Calu3 (cell line): ENCODE measurements at places on chromosomes 1 and 21. TPM values are rescaled to one million over a fixed set of nuclear protein-coding genes. Genes with fewer than 3 reads are reported as not detected.

The HAO2 gene
- total RNA-seq, result not detected in 2 replicates

The LMOD1 gene
- total RNA-seq, result not detected in 2 replicates

The FLG2 gene
- not detected in 2 replicates for total RNA-seq

The TP73 gene
- 0.34 and 0.54 TPM in 2 replicates for total RNA-seq

The DNAI4 gene
- 5.6 and 6.0 TPM in 2 replicates for total RNA-seq

The SAMD13 gene
- 1.7 and 1.8 TPM in 2 replicates for total RNA-seq

- no peak for DNase-seq
Observed at GRCh38 chr1:227449741-227450441, 113.5 kb upstream of the ZNF678 start.

GRCh38 chr1:180270530-180271271 is 40.6 kb downstream of the LHX4 start:
- no peak for DNase-seq

GRCh38 chr21:41121785-41122415 is 46.1 kb upstream of the BACE2 start:
- peak; percentile 83 for DNase-seq

DNA sequence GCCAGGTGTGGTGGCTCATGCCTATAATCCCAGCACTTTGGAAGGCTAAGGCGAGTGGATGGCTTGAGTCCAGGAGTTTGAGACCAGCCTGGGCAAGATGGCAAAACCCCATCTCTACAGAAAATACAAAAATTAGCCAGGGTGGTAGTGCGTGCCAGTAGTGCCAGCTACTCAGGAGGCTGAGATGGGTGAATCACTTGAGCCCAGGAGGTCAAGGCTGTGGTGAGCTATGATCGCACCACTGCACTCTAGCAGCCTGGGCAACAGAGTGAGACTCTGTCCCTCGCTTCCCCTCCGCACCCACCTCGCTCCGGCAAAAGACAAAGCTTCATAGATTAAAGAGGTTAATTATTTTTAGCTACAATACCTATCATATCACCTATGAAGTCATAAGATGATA is 100.0 kb downstream of the HHAT start:
- no peak for DNase-seq

DNA sequence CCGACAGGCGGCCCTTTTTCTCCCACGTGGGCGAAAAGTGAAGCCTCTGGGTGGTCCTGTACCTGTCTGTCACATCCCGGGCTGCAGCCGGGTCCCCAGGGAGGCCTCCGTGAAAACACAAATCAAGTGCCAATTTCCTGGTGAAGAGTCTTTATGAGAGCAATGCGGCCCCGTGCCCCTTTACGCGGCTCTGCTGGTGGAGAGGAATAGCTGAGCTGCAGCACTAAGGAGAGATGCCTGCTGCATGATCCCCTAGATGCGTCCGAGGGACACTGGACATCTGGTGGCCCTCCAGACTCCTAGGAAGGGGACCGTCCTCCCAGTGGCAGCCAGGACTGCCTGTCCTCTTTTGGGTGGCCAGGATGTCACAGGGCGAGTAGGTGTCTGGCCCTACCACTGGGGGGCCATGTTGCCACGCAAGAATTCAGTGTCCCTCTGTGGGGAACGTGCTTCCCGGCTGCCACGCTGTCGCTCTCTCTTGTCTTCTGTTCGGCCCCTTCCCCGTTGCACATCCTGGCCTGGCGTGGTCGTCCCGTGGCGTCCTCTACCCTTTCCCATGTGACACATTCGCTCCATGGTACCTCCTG is 38.7 kb downstream of the COL18A1 start:
- no peak for DNase-seq

DNA sequence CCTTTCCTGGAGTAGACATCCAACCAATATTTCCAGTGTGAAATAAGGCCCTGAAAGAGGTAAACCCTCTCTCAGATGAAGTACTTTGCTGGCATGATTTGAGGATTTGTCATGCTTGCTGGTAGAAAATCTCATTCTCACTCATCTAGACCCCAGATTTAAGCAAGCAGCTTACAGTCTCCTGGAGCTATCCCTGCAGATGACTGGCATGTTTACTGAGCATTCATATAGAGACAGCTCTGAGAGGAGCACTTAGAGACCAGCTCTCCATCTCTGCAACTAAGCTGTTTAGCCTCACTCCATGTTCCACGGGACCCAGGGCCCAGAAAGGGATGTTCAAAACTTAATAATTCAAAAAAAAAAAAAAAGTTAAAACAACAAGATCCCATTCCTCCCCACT is 34.2 kb downstream of the GPR161 start:
- DNase-seq, result no peak

DNA sequence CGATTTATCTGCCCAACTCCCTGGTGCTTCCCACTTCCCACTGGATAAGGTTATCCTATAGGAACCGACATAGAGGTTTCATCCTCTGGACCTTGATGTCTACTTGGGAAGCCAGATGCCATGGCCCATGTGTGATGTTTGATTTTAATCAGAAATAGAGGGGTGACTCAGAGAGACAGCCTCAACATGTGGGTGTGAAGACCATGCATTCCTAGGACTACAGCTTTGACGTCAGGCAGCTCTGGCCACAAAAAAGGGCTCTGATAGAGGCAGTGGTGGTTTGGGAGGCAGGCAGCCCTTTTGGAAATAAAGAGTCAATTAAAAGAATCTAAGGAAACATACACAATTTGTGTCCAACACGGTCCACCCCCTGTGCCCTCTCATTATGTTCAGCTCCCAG is 5.2 kb upstream of the SH2D2A start:
- no peak for DNase-seq

GRCh38 chr1:43435146-43436145 is 18.3 kb downstream of the HYI start:
- DNase-seq, result no peak

GRCh38 chr1:220702733-220703270 is 12.6 kb downstream of the C1orf115 start:
- no peak for DNase-seq

- no peak for DNase-seq
Observed at GRCh38 chr1:90412563-90412962, 304.5 kb downstream of the BARHL2 start.

GRCh38 chr1:234226113-234226818 is 147.0 kb upstream of the COA6 start:
- no peak for DNase-seq

DNA sequence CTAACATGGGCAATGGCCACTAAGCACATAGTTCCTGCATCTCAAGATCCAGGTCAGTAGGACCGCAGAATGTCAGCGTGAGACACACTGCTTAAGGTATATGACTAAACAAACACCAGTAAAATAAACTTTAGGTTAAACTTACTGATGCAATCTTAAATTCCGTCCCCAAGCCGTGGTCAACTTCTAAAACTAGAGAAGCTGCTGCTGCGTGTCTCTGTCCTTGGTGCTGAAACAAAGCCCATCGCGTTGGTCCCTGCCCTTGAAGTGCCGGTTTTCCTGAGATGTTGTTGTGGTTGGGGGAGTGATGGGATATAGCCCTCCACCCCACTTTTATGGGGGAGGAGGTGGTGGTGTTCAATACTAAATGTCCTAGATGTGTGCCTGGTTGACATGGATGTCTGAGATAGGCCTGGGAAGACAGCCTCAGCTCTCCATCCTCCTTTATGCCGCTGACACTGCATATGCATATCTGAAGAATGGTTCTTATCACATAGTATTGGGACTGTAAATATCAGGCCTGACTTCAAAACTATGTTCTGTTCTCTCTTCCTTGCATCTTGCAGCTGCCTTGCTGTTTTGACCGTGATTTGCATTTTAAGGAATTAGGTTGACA is 72.0 kb upstream of the KCNA3 start:
- peak; percentile 33 for DNase-seq

DNA sequence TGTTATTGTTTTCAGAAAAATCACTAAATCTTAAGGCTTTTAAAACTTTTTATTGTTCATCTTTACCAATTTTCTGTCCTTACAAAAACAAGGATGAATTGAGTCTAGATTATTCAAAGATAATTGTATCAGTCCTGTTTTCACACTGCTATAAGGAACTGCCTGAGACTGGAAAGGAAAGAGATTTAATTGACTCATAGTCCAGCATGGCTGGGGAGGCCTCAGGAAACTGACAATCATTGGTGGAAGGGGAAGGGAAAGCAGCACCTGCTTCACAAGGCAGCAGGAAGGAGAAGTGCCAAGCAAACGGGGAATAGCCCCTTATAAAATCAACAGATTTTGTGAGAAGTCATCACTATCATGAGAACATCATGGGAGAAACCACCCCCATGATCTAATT is 455.6 kb upstream of the ZP4 start:
- DNase-seq, result no peak

DNA sequence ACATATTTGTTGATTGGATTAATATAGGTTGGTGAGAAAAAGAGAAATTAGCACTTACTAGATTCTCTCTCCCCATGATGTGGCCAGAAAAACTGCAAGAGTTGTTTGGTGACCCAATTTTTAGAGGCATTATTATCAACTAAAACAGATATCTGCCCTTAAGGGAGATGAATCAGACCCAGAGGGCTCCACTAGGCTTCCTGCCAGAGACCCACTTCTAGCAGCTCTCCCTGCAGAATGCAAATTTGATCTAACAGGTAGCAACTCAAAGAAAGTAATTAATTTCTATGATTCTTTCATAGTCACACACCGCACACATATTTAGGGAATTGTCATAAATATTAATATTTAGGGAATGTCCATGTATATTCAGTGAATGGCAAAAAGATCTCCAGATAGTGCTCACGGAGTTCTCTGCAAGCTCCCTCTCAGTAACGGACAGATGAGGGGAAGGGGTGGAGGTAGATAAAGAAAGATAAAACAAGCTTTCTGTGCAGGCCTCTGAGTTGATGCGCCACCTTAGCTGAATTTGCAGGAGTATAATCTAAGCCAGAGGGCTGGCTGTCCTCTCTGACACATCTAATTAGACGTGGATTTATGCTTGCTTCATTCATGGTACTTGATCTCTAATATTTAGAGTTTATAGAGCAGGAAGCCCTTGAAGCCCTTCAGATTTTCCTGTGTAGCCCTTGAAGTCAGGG is 84.1 kb upstream of the CCDC190 start:
- DNase-seq, result no peak
